Bone marrow (tissue), 2 donors: ENCODE measurements at places on chromosomes 3 and 15.

GRCh38 chr3:50724831-50725230, 50.1 kb downstream of the DOCK3 start:
- DNase-seq = no peak

DNA sequence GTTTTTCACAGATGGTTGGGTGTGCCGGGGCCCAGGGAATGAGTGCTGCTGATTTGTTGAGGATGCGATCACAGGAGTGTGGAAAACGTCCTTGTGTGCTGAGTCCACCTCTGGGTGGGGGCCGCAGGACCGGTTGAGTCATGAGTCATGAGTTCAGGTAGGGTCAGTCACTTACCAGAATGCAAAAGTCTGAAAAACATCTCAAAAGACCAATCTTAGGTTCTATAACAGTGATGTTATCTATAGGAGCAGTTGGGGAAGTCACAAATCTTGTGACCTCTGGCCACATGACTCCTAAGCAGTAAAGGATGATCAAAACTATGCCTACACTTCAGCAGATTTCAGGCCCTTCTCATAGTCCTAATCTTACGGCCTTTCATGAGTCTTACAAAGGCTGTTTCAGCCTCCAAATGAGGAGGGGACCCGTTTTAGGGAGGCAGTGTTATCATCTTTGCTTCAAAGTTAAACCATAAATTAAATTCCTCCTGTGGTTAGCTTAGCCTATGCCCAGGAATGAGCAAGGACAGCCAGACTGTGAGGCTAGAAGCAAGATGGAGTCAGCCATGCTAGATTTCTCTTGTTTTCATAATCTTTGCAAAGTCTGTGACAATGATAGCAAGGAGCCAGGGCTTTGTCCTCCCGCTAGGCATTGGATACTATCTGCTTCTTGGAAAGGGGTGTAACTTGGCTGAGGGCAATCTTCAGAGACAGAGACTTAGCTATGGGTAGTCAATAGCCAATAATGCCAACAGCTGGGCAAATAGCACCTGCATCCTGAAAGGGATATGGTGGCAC, 30.6 kb upstream of the PIAS1 start:
- DNase-seq = no peak

DNA sequence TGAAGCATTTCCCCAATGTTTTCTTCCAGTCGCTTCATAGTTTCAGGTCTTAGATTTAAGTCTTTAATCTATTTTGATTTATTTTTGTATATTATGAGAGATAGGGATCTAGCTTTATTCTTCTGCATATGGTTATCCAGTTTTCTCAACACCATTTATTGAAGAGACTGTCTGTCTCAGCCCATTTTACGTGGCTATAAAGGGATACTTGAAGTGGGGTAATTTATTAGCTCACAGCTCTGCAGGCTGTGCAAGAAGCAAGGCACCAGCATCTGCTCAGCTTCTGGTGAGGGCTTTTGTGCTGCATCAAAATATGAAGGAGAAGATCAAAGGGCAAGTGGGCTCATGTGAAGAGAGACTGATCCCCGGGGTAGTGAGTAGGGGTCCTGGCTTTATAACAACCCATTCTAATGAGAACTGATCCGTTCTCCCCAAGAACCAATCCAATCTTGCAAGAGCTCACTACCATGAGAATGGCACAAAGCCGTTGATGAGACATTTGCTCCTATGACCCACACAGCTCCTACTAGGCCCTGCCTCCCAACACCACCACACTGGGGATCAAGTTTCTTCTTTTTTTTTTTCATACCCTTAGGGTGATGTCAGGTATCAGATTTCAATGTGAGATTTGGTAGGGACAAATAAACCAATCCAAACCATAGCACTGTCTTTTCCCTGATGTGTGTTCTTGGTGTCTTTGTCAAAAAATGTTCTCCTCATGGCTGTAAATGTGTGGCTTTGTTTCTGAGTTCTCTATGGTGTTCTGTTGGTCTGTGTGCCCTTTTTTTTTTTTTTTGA, 63.2 kb downstream of the IQGAP1 start:
- no peak for DNase-seq

DNA sequence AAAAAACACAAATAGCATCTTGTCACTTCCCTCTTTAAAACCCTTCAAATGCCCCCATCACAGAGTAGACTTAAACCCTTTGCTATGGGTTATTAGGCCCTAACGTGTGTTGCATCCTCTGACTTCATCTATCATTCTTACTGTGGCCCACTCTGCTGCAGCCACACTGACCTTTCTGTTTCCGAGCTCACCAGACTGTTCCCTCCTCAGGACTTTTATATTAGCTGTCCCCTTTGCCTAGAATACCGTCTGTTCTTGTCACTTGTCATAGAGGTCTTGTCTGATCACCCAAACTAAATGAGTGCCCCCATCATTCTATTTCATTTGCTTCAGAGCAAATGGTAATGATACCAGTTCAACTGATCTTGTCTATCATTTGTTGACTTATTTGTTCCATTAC, 877 bp upstream of the FEM1B start:
- no peak for DNase-seq

DNA sequence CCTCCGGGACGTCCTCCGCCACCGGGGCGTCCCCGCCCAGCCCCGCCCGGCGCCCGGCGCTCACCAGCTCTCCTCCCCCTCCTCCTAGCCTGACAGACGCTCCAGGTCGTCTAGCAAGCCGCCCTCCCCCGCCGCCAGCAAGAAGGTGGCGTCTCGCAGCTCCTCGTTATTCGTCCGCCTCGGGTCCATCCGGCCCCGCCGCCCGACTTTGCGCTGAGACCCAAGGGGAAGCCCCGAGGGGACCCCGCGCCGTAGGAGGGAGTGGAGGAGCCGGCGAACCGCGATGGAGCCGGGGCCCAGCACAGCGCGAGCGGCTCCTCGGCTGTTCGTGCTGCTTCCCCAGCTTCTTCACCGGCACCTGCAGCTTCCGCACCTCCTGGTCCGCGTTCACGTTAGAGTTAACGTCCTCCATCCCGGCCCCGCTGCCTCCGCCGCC, 26.3 kb upstream of the MTHFS start:
- DNase-seq = peak; percentile 39

GRCh38 chr3:142889212-142890014, 530 bp upstream of the PCOLCE2 start:
- no peak for DNase-seq

- DNase-seq = no peak
Measured at GRCh38 chr15:32030795-32031194, 480 bp downstream of the CHRNA7 start.

DNA sequence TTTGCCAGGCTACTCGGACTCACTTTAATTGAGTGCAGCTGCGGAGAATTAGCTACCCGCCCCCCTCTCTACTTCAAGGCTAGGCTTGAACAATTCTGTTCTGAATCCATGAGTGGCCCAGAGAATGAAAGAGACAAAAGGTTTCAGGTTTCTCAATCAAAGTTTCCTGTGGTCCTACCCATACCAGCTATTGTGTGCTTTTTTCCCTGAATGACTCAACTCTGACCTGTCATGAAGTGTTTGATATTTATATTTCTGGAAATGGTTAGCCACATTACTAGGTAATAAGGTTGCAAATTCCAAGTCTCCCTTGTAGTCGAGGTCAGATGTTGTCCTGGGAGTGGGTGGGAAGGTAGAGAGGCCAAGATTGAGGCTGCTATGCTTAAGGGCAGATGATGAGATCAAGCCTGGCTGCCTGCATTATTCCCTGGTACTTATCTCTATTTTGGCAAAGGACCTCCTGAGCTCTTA, 392.7 kb upstream of the TBL1XR1 start:
- no peak for DNase-seq

DNA sequence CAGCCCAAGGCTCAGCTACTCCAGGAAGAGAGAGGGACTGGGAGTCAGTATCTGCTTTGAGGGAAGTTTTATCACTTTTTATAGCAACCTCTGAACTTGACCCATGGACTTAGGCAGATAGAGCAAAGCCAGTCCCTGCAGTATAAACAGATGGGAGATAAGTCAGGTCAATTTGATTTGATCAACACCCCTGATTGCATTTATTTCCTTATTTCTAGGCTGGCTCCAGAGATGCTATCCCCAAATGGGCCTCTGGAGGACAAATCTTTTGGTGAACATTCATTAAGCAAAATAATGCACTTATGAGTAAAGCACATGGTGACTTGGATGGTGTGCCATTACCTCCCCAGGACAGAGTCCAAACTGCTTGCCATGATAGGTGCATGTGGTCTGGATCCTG, 8.9 kb upstream of the IDH3A start:
- DNase-seq = no peak

DNA sequence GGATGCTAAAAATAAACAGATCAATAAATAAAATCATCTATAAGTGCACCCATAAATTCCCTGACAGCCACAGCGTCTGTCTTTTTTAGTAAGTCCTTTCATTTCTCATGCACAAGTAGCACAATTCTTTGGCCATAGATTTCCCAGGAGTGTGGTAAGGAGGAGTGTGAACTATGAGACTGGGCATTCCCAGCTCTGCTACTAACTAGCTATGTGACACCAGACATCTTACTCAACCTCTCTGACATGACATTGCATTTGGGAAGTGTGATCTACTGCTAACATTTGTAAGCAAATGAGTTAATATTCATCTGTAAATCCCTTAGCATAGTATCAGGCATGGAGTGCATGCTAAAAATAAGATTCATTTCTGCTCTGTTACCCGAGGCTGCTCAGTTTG, 301.7 kb downstream of the NTRK3 start:
- no peak for DNase-seq

DNA sequence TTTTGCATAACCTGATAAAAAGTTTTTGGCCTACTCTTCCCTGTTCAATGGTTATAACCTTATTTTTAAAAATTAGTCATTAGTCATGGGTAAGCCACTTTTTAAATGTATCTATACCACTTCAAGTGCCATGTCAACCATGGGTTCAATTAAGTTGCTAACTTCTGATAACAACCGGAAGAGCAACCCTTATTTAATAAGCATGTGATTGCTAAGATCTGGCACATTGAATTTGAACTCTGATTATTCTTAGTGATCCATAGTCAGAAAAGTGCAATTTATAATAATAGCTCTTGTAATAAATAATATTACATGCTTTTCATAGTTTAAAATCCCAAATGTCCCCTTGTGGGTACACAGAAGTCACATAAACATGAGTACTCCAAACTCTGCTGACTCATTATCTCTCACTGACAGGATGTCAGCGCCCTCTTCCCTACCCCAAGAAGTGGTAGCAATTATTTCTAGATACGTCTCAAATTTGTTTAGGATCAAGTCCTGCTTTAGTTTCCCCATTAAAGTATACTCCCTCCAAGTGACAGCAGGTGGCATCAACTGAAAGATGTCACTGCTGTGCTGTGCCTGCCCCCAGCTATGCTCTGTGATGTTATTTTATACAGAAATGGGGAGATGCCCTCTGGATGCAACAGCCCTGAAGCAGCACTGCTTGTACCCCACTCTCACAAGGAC, 18.6 kb downstream of the SAMD7 start:
- peak; percentile 51 for DNase-seq

DNA sequence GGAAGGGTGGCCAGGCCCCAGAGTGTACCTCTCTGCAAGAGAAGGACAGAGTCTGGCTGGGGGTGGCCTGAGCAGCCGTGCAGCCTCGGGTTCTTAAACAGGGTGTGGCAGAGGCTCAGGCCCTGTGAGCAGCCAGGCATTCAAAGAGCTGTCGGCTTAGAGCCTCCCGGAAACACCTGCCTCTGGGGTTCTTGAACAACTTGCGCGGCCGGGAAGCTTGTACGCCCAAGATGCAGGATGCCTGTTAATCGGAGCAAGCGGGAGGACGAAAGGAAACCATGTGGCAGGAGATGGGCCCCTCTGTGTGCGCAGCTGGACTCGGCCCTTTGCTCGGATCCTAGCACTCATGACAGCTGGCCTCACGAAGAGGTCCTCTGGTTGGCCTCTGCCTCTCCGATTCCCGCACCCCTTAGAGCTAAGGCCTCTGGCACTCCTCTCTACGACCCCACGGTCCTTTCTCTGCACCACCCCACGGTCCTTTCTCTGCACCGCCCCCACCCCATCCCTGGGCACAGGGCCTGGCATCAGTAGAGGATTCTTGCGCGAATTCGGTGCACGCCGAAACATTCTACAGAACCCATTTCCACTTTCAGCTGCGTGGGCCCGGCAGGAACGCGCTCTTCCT, 23.9 kb upstream of the TXNRD3 start:
- no peak for DNase-seq

DNA sequence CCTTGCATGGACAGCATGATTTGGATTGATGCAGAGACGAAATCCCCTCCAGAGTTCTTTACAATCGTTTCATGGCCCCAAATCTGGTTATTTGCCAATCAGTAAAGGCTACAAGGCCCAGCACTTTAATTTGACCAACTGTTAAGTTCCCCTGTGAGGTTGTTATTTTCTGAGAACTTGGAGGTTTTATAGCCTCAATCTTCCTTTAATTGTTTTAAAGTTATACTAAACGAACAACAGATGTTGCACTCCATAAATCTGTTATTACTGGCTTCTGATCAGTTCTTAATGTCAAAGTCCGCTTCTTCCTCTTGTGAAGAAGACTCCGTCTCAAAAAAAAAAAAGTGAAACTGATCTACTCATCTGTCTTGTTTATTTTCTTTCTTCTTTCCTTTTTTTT, 30.8 kb downstream of the LARP6 start:
- no peak for DNase-seq

- DNase-seq = no peak
Measured at GRCh38 chr15:40128766-40129660, 20.3 kb upstream of the BMF start.

- DNase-seq = no peak
Measured at GRCh38 chr15:84961114-84961452, 20.6 kb upstream of the PDE8A start.

- no peak for DNase-seq
Measured at GRCh38 chr3:72659596-72659995, 188.6 kb downstream of the SHQ1 start.

DNA sequence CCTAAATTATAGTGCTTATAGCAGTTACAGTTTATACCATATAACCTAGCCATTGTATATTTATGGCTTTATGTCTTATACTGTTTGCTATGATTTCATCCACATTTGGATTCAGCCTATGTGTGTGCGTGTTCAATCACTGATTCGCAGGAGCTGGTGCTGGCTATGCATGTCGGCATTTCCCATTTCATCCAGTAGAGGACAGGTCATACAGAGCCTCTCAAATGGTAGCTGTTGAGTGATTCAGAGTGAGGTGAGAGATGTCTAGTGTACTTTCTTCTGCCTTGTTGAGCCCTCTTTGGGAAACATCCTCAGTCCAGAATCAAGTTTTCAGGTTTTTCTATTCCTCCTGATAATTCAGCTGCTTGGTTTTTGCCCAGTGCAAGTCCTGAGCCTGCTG, 76.1 kb downstream of the FRMD4B start:
- DNase-seq = no peak

DNA sequence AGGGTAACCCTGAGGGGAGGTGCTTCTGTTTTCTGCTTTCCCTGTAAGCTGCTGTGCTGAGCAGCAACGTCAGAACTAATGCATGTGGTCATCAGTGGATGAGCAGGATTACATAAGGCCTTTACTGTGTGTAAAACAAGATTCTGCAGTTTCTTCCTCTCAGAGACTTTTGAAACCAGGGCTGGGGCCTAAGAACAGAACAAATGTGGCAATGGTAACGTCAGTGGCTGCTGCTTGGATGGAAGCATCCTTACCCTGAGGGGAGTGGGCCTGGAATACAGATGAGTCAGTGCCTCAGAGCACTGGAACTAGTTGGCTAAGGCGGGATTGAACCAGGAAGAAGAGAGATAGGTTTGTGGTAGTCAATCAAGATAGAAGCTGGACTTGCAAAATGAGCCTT, 180.2 kb upstream of the KCNH8 start:
- no peak for DNase-seq

GRCh38 chr3:174540116-174540908, 318.8 kb upstream of the NAALADL2 start:
- no peak for DNase-seq
